ENCODE measurements at places on chromosomes 11 and 22. TPM values are rescaled to one million over a fixed set of nuclear protein-coding genes. Genes with fewer than 3 reads are reported as not detected.

OR6A2 gene
- polyA plus RNA-seq: not detected

PKDREJ gene
- not detected for polyA plus RNA-seq

PHLDA2 gene
- polyA plus RNA-seq: not detected

SVIP gene
- 38.2 TPM for polyA plus RNA-seq

KRTAP5-7 gene
- polyA plus RNA-seq: not detected

MYOD1 gene
- not detected for polyA plus RNA-seq

WT1 gene
- not detected for polyA plus RNA-seq

SYT7 gene
- polyA plus RNA-seq: not detected

EMID1 gene
- polyA plus RNA-seq: not detected

ALDH3B2 gene
- not detected for polyA plus RNA-seq

TTLL1 gene
- polyA plus RNA-seq: 3.7 TPM

MAJIN gene
- polyA plus RNA-seq: 0.39 TPM

CARD18 gene
- not detected for polyA plus RNA-seq

RPS19BP1 gene
- polyA plus RNA-seq: 156 TPM

MMP7 gene
- not detected for polyA plus RNA-seq

DMC1 gene
- not detected for polyA plus RNA-seq

SYCE3 gene
- polyA plus RNA-seq: not detected

ACAT1 gene
- 47.8 TPM for polyA plus RNA-seq

LINC01488 gene
- polyA plus RNA-seq: not detected

LGALS12 gene
- polyA plus RNA-seq: 0.39 TPM

FOLR3 gene
- not detected for polyA plus RNA-seq

BCR gene
- 5.9 TPM for polyA plus RNA-seq

DEUP1 gene
- polyA plus RNA-seq: not detected

YPEL4 gene
- not detected for polyA plus RNA-seq

SCARF2 gene
- 0.16 TPM for polyA plus RNA-seq

DLG2 gene
- 2.0 TPM for polyA plus RNA-seq

FAM181B gene
- polyA plus RNA-seq: not detected

DDX25 gene
- polyA plus RNA-seq: 0.08 TPM

MS4A6E gene
- polyA plus RNA-seq: not detected

RBFOX2 gene
- not detected for polyA plus RNA-seq

HEPHL1 gene
- 0.04 TPM for polyA plus RNA-seq

FOXRED2 gene
- polyA plus RNA-seq: 0.35 TPM

MS4A14 gene
- 1.1 TPM for polyA plus RNA-seq

KCNE3 gene
- not detected for polyA plus RNA-seq

PRR33 gene
- 0.60 TPM for polyA plus RNA-seq

C11orf87 gene
- not detected for polyA plus RNA-seq

MRPL11 gene
- polyA plus RNA-seq: 92.2 TPM

SEPTIN3 gene
- polyA plus RNA-seq: 0.05 TPM

INSC gene
- polyA plus RNA-seq: 0.31 TPM

GAB4 gene
- not detected for polyA plus RNA-seq

MMP3 gene
- polyA plus RNA-seq: not detected

OR51F2 gene
- polyA plus RNA-seq: not detected

BDNF gene
- polyA plus RNA-seq: not detected

PATE4 gene
- not detected for polyA plus RNA-seq

RIMBP3B gene
- 0.16 TPM for polyA plus RNA-seq

OVOL1 gene
- polyA plus RNA-seq: not detected

OR51Q1 gene
- not detected for polyA plus RNA-seq

TRIM48 gene
- not detected for polyA plus RNA-seq

APOL1 gene
- polyA plus RNA-seq: 10.7 TPM

MPZL2 gene
- polyA plus RNA-seq: not detected

OR52E8 gene
- not detected for polyA plus RNA-seq

CASP5 gene
- polyA plus RNA-seq: 0.45 TPM

All from IgD-negative memory B cell (primary cell).